NCI-H510A treated with DMSO at 0.1 percent for 48 hours (cell line): ENCODE measurements at places on chromosomes 6 and 20.
A peak's percentile ranks its signal among the peaks of the same experiment; 100 is the strongest.

- DNase-seq, result no peak
These were observed 45.8 kb downstream of the AGPAT4 start for GRCh38 chr6:161228096-161228495.

DNA sequence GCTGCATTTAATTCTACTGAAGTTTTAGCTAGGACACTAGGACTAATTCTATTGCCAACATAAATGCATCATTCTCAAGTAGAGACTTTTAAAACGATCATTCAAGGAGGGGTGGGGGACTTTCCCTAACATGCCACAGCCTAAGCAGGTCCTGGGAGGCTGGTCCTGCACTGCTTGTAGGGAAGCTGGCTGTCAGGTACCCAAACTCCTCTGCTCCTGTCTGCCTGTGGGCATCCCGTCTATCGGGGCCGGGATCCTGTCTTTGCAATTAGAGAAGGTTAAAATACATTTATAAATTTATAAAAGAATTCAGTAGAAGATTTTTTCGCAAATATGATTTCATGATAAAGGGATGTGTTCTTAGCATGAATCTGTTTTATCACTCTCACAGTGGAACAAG lies 51.6 kb upstream of the MPC1 start:
- no peak for DNase-seq

- DNase-seq, result no peak
These were observed 1375.0 kb downstream of the EPHA7 start for GRCh38 chr6:92044312-92044711.

DNA sequence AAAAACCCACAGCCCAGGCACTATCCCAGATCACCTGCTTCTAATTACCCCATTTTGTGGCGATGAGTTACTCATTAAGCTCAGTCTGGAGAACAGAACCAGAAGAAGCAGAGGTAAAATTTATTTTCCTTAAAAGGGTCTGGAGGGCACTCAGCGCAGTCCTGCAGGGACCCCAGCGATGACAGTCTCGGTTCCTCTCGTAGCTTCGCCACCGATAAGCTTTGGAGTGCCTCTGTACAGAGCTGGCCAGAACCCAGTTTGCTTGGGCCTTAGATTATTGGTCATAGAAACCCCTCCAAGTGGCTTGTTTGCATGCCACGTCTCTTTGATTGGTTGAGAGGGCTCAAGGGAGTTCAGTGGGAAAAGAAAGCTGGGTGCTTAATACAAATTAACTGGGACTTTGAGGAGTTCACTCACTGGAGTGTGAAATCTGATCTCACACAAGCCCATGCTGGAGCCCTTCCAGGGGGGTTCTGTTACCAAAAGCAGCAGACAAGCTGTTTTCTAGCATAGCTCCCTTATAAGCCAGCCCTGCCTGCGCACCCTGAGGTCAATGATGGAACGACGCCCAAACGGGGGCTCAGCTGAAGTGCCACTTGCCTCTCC lies 158.5 kb upstream of the ARID1B start:
- peak; percentile 74 for DNase-seq

- no peak for DNase-seq
These were observed 11.7 kb downstream of the SOD2 start for GRCh38 chr6:159681191-159681880.

DNA sequence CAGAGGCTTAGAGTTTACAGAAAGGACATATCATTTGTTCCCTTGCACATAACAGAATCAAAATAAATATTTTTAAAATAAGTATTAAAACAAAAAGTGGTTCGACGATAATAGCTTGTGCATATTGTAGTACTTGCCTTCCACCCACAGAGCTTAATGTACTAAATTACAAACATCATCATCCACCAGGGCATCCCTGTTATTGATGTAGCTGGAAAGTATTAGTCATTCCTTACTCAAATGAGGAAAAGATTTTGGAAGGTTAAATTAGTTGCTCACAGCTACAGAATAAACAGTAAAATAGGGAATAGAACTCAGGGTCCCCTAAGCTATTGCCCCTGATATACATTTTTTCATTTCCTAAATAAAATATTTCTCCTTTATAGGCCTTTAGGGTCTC lies 150.3 kb downstream of the PTPRK start:
- DNase-seq, result no peak

GRCh38 chr6:75102301-75102700 lies 103.6 kb downstream of the COL12A1 start:
- DNase-seq, result no peak

DNA sequence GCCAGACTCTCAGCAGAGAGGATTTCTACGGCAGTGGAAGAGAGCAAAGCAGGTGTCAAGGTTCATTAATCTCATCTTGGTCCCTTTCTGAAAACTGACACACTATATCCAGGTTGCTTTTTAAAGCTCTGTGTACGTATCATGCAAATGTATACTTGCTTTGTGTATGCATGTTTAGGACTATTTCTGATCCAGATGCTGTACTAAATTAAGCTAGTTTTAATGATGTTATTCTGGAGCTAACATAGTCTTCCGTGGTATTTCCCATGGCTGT lies 59.2 kb upstream of the SNX9 start:
- peak; percentile 67 for DNase-seq

- DNase-seq, result peak; percentile 65
These were observed 84.0 kb upstream of the EYA2 start for GRCh38 chr20:46810448-46811223.

DNA sequence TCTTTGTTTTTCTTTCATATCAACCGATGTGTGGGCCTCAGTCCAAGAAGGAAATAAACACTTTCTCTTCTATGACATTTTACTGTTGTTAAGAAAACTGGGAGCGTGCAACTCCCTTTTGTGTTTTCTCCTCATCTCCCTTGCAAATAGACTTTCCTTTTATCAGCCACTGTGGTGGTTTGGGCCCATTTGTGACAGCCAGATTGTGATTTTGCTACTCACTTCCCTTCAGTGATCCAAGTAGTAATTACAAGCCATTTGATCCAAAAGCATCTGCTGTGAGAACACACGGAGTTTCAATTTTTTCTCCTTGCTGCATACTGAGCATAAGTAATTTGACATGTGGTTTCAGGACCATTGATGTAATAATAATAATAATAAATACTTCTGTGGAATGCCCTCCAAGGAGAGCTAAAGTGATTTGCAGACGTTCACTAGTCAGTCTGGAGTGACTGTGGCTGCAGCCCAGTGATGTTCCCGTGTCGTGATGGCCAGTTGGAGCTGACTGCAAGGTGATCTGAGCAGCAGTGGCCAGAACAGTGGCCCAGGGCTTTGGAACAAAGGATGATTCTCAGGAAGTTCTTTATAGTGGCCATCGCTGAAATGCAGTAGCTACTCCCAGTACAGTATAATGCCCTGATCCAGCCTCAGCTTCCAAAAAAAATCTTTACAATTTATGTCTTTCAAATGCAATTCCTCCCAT lies 91.9 kb upstream of the CLDN20 start:
- no peak for DNase-seq

DNA sequence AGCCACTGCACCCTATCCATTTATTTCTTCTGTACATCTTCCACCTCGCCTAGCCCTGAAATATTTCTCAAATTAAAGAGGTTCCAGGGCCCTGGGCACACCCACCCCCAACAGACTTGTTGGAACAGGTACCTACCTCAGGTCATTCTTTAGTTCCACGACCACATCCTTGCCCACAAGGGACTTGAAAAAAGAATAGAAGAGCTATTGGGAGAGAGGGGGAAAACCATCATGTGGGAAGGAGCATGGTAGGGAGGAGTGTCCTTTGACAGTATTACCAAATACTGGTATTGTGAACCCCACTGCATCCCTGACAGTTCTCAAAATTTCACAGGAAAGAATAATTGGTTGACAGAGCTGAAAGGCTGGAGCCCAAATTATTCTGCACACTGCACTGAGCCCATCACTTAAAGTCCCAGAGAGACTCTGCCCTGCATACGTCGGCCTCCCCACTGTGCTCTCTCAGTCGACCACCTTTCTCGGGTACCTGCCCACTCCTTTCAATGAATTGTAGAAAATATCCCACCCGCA lies 762 bp downstream of the LSM2 start:
- DNase-seq, result no peak
